ENCODE measurements at places on chromosomes 12 and 14.
A peak's percentile ranks its signal among the peaks of the same experiment; 100 is the strongest.

DNA sequence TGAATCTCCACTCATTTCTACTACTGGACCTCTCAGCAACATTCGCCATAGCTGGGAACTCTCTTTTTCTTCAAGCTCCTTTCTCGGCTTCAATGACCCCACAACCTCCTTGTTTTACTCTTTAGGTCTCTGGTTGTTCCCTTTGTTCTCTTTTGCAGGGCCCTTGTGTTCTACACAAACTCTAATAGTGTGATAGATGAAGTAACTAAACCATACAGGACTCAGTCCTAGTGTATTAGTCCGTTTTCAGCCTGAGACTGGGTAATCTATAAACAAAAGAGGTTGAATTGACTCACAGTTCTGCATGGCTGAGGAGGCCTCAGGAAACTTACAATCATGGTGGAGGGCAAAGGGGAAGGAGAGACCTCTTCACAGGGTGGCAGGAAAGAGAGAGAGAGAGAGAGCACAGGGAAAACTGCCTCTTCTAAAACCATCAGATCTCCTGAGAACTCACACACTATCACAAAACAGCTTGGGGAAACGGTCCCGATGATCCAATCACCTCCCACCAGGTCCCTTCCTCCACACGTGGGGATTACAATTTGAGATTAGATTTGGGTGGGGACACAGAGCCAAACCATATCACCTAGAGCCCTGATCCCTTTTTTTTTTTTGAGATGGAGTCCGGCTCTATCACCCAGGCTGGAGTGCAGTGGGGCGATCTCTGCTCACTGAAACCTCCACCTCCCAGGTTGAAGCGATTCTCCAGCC lies 32.0 kb upstream of the WNK1 start:
- no peak for DNase-seq
- no peaks in the 10 kb centered on the region for H3K27me3 ChIP-seq
- no peaks in the 10 kb centered on the region for H3K36me3 ChIP-seq
- no peak overlapping the region for H3K27ac ChIP-seq

GRCh38 chr12:84561351-84561750 lies 351.2 kb downstream of the SLC6A15 start:
- H3K27ac ChIP-seq: no peak overlapping the region
- DNase-seq: no peak
- no peaks in the 10 kb centered on the region for H3K4me1 ChIP-seq
- H3K27me3 ChIP-seq: no peaks in the 10 kb centered on the region
- H3K4me3 ChIP-seq: no peak overlapping the region
- no peaks in the 10 kb centered on the region for H3K36me3 ChIP-seq

DNA sequence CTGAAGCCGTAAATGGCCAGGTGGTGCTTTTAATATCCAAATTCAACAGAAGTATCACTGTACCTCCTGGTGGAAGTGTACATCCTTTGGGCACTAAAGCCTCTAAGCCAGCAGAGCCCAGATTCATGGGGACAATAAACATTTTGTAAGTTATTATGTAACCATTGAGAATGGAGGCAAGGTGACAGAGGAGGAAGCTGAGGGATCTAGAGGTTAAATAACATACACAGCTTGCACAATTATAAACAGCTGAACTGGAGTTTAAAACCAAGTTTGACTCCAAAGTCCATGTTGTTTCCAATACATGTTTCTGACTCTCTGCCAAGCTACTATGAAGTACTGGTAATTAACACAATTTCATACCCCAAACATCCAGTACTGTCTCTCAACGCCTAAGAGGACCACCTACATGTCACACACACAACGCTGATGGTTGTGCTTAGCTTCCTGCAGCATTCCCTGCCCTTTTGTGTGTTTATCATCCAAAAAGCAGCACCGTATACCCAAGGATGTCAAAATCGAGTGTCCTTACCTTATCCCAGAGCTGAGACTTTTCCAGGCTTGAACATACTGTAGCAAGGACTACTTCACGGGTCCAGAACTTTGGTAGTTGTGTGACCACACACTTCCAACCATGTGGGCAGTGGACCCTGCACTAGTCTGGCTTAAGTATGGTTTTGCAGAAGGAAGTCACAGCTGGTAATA lies 41.3 kb downstream of the EGLN3 start:
- H3K4me1 ChIP-seq: peaks cover 4% of the 10 kb centered on the region
- H3K36me3 ChIP-seq: no peaks in the 10 kb centered on the region
- DNase-seq: no peak

- no peaks in the 10 kb centered on the region for H3K36me3 ChIP-seq
- DNase-seq: no peak
- H3K4me3 ChIP-seq: no peak overlapping the region
Observed at GRCh38 chr12:19239616-19240234, 110.2 kb downstream of the PLEKHA5 start.

GRCh38 chr12:14958361-14959125 lies 2.9 kb downstream of the ARHGDIB start:
- H3K27me3 ChIP-seq: no peaks in the 10 kb centered on the region
- peak overlapping the region; percentile 83 for H3K27ac ChIP-seq
- no peaks in the 10 kb centered on the region for H3K4me1 ChIP-seq

DNA sequence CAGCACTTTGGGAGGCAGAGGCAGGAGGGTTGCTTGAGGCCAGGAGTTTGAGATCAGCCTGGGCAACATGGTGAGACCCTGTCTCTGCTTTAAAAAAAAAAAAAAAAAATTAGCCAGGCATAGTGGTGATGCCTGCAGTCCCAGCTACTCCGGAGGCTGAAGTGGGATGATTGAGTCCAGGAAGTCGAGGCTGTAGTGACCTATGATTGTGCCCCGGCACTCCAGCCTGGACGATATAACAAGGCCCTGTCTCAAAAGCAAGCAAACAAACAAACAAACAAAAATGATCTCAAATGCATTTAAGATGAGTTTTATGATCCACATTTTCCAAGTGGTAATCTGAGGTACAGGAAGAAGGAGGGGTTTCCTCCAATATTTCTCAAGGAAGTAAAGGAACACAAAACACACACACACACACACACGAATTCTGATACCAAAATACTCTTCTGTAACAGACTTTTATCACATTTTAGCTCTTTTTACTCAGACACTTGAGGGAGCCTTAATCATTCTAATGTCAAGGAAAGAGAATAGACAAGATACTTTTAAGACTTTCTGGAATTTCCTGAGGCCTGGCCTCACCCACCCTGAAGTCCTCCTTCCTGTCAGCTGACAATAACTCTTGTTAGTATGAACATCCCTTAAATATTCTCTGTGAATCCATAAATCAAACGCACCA lies 44.4 kb upstream of the CERS5 start:
- no peak overlapping the region for H3K4me3 ChIP-seq
- no peaks in the 10 kb centered on the region for H3K36me3 ChIP-seq
- no peak for DNase-seq

GRCh38 chr14:32358781-32359180 lies 29.7 kb downstream of the AKAP6 start:
- no peaks in the 10 kb centered on the region for H3K36me3 ChIP-seq
- no peak overlapping the region for H3K27ac ChIP-seq
- H3K4me1 ChIP-seq: no peaks in the 10 kb centered on the region
- no peak for DNase-seq

GRCh38 chr14:103634156-103634555 lies 5.1 kb downstream of the KLC1 start:
- no peak overlapping the region for H3K27ac ChIP-seq
- no peak overlapping the region for H3K4me3 ChIP-seq
- no peaks in the 10 kb centered on the region for H3K36me3 ChIP-seq
- DNase-seq: no peak

- H3K36me3 ChIP-seq: no peaks in the 10 kb centered on the region
- DNase-seq: no peak
- H3K4me1 ChIP-seq: no peaks in the 10 kb centered on the region
- H3K27ac ChIP-seq: no peak overlapping the region
Observed at GRCh38 chr12:124608450-124608870, 41.0 kb upstream of the NCOR2 start.

GRCh38 chr14:72519543-72519942 lies 374.4 kb downstream of the DPF3 start:
- peaks cover 13% of the 10 kb centered on the region for H3K4me1 ChIP-seq
- H3K27me3 ChIP-seq: no peaks in the 10 kb centered on the region
- no peak overlapping the region for H3K4me3 ChIP-seq
- H3K27ac ChIP-seq: no peak overlapping the region

GRCh38 chr12:6608592-6609281 lies 1.6 kb upstream of the CHD4 start:
- peaks cover 32% of the 10 kb centered on the region for H3K4me1 ChIP-seq
- H3K4me3 ChIP-seq: no peak overlapping the region
- H3K36me3 ChIP-seq: no peaks in the 10 kb centered on the region
- H3K27ac ChIP-seq: peak overlapping the region; percentile 17

DNA sequence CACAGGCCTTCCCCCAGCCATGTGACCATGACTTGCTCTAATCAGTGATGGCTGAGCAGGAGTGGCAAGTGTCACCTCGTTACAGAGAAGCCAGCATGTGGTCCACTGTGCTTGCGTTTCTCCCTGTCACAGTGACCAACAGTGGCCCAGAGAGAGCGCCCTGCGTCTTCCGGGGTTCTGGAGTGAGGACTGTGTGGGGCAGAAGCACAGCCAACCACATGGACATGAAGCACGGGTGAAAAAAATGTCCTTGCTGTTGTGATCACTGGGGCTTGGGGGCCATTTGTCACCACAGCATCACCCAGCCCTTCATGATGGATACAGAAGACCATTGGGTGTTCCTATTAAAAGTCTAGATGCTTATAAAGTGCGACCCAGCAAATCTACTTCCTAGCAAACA lies 174.6 kb upstream of the C14orf180 start:
- H3K36me3 ChIP-seq: no peaks in the 10 kb centered on the region
- no peak overlapping the region for H3K27ac ChIP-seq
- DNase-seq: no peak
- H3K4me3 ChIP-seq: no peak overlapping the region

GRCh38 chr14:90645842-90646443 lies 170.3 kb downstream of the TTC7B start:
- H3K27me3 ChIP-seq: no peaks in the 10 kb centered on the region
- no peak overlapping the region for H3K4me3 ChIP-seq
- no peaks in the 10 kb centered on the region for H3K4me1 ChIP-seq
- peaks cover 22% of the 10 kb centered on the region for H3K36me3 ChIP-seq

GRCh38 chr12:14279845-14280244 lies 85.6 kb upstream of the ATF7IP start:
- H3K36me3 ChIP-seq: no peaks in the 10 kb centered on the region
- DNase-seq: no peak
- H3K27me3 ChIP-seq: no peaks in the 10 kb centered on the region
- H3K27ac ChIP-seq: no peak overlapping the region
- H3K4me1 ChIP-seq: no peaks in the 10 kb centered on the region

DNA sequence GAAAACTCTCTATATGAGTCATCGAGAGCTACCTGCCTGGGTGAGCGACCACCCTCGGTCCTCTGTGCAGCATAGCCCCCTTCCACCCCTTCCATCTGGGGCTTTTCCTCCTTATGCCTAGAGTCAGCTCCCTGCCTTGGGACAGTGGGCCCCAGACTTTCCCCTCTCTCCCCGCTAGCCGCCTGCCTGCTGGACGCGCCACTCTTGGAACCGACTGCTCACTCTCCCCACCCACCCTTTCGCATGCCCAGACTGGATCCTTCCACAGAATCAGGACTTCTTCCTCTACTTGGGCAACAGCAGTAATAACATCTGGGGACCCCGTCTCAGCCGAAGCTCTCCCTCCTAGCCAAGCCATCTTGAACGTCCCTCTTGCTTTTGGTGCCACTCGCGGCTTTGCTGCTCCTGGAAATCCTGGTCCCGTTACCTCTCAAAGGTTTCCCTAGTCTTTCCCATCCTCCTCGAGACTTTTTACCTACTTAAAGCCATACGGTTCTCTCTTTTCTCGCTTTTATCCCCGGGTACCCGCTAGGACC lies 671 bp downstream of the ESYT1 start:
- peak overlapping the region; percentile 82 for H3K27ac ChIP-seq
- H3K4me3 ChIP-seq: peak overlapping the region; percentile 78
- H3K36me3 ChIP-seq: peaks cover 26% of the 10 kb centered on the region
- H3K27me3 ChIP-seq: no peaks in the 10 kb centered on the region

DNA sequence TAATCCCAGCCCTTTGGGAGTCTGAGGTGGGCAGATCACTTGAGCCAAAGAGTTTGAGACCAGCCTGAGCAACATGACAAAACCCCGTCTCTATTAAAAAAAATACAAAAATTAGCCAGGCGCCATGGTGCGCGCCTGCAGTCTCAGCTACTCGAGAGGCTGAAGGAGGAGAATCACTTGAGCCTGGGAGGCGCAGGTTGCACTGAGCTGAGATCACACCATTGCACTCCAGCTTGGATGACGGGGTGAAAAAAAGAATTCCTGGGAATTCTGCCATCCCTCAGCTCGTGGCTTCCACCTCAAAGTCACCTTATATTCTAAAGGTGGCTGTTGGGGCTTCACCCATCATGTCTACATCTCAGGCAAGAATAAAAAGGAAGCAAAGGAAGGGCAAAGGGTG lies 12.9 kb downstream of the BCL2L14 start:
- H3K36me3 ChIP-seq: no peaks in the 10 kb centered on the region
- no peak overlapping the region for H3K4me3 ChIP-seq
- DNase-seq: no peak
- no peaks in the 10 kb centered on the region for H3K27me3 ChIP-seq

DNA sequence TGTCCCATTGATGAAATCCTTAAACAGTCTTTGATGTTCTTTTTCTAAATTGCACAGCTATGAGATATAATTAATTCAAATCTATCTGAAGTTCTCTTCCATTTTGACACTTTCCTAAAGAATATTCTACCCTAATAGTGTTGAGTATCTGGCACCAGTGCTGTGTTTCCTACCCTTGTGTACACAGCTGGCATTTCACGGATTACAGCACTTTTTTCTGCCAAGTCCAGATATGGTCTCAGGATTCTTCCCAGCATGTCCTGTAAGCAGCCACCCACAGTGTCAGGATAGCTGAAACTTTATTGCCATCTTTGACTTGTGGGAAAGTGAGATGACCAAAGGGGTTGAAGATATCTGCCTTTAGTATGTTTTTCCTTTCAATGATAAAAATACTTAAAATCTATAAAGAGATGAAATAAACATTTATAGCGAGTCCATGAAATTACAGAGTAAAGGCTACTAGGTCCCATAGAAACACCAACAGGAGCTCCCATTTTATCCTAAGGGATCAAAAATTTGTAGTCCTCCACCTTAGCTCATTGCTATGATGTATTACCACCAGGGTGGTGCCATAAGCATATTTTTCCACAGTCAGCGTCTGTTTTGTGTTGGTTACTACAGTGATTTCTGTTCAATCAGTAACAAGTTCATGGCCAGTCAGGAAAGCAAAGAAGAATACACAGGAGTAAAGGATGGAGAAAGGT lies 96.7 kb downstream of the TRHDE start:
- no peak for DNase-seq
- H3K27ac ChIP-seq: no peak overlapping the region
- H3K27me3 ChIP-seq: no peaks in the 10 kb centered on the region
- H3K36me3 ChIP-seq: no peaks in the 10 kb centered on the region
- H3K4me3 ChIP-seq: no peak overlapping the region

- H3K27ac ChIP-seq: peak overlapping the region; percentile 31
- no peaks in the 10 kb centered on the region for H3K36me3 ChIP-seq
- no peaks in the 10 kb centered on the region for H3K27me3 ChIP-seq
- no peak for DNase-seq
Observed at GRCh38 chr12:59858508-59859170, 262.8 kb downstream of the SLC16A7 start.

DNA sequence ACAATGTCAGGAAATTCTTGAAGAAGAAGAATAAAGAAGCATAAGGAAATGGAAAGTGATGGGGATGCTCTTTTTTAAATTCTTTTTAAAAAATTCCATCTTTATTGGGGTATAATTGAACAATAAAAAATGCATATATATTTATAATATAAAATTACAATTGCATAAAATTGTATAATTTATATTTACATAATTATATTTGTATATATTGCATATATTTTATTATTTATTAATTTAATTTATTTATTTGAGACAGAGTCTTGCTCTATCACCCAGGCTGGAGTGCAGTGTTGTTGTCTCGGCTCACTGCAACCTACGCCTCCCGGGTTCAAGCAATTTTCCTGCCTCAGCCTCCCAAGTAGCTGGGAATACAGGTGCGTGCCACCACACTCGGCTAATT lies 36.3 kb downstream of the PAH start:
- peaks cover 2% of the 10 kb centered on the region for H3K4me1 ChIP-seq
- no peaks in the 10 kb centered on the region for H3K27me3 ChIP-seq
- no peak overlapping the region for H3K27ac ChIP-seq
